ENCODE measurements at places on chromosomes 3 and 15.

- no peak for DNase-seq
Observed at GRCh38 chr3:136840252-136840651, 21.3 kb downstream of the SLC35G2 start.

GRCh38 chr3:194269610-194270145, 81.5 kb downstream of the CPN2 start:
- no peak for DNase-seq

- DNase-seq: no peak
Observed at GRCh38 chr3:16429086-16429485, 84.4 kb downstream of the RFTN1 start.

GRCh38 chr3:185759512-185759911, 65.3 kb downstream of the IGF2BP2 start:
- DNase-seq: no peak

DNA sequence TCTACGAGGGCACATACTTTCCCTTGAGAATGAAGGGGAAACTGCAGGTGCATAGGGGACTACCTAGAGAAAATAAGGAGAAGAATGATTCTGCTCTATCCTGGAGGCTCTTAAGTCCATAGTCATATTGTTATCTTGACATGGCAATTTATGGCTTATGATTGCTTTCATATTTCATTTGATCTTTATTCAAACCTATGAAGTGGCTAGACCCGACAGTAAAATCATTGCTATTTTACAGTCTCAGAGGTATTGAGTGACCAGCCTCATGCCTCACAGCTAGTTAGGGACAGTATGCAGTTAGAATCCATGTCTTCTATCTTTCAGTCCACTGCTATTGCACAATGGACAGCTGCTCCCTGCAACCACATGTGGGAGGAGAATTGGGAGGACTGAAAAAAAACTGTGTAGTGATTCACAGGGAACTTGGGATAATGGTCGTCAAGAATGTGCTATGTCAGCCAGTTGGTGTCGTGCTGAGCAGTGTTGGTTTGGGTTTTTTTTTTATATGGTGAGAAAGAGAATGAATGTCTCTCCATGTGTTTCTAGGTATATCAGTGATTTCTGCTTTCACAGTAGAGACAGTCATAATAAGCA, 63.2 kb upstream of the SPPL2A start:
- DNase-seq: peak; percentile 85

- DNase-seq: no peak
Observed at GRCh38 chr15:33722005-33722672, 246.2 kb upstream of the CHRM5 start.

DNA sequence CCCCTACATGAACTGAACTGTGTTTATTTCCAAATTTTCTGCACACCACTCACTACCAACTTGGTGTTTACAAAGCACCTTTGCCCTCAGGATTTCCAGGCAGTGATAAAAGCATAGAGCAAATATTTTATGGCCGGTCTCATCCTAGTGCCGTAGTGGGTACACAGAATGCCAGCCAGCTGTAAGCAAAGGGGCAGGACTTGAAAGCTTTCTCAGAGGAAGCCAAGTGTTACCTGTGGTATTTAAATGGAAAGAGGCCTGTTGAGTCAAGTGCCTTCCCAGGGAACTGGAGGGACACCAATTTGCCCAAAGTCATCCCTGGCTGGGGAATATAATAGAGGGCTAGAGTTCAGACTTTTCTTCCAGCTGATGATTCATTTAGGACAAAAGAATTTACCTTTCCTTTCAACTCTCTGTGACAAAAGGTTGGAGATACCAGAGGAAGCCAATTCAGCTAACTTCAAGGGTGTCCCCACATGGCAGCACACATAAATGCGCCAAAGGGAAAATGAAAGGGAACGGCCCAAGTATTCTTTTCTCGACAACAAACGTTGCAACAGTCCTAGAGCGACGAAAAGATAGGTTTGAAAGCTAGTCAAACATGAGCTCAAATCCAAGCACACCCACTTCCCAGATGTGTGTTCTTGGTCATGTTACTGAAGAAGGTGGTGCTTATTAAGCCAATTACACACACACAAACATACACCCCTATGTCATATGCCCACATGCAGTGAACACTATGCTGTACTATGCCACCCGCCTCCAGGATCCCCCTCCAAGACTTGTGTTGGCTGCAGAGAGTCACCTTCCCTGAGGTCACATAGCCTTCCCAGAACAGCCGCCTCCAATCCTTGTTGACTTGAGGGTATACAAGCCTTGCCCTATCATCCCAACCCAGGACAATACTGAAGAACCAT, 27.7 kb downstream of the MAGI1 start:
- DNase-seq: no peak

GRCh38 chr3:23377928-23378672, 175.0 kb downstream of the UBE2E2 start:
- DNase-seq: no peak

- no peak for DNase-seq
Observed at GRCh38 chr3:7740458-7740857, 761.2 kb upstream of the LMCD1 start.

DNA sequence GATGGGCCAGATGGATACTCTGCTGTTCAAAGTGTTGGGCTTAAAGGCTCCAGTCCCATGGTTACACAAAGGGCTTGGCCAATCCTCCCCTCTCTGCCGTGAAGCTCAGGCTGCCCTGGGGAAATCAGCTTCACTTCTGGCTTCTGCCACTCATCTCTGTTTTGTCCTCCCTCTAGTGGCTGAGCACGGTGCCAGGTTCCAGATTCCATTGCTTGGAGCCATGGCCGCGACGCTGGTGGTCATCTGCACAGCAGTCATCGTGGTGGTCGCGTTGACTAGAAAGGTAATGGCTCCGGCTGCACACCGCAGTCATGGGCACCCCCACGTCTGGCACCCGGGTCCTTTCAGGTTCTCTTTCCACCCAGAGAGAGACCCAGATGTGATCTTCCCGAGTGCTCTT, 5.6 kb downstream of the TIGIT start:
- DNase-seq: peak; percentile 25

DNA sequence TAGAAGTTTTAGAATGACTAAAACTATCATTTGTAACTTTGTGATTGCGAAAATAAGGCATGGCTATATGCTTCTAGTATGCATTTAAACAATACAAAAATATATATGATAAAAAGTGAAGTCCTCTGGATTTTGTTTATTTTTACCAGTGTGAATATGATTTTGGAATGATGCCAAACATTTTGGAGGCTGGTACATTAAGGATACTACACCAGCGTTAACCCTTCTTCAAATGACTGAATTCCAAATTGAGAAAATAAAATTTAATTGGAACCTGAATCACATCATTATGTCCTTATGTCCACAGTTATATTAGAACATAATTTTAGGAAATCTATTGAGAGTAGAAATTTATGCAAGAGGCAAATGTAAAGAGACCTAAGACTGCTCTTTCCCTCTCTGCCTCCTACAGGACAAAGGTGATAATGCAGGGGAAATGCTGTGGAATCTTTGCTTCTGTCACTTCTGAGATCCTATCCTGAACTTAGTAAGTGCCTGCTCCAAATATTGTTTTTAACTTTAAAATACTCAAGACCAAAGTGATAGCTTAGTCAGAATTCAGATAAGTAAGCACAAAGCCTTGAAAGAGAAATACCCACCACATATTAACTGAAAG, 121.1 kb upstream of the NANOGP8 start:
- no peak for DNase-seq

DNA sequence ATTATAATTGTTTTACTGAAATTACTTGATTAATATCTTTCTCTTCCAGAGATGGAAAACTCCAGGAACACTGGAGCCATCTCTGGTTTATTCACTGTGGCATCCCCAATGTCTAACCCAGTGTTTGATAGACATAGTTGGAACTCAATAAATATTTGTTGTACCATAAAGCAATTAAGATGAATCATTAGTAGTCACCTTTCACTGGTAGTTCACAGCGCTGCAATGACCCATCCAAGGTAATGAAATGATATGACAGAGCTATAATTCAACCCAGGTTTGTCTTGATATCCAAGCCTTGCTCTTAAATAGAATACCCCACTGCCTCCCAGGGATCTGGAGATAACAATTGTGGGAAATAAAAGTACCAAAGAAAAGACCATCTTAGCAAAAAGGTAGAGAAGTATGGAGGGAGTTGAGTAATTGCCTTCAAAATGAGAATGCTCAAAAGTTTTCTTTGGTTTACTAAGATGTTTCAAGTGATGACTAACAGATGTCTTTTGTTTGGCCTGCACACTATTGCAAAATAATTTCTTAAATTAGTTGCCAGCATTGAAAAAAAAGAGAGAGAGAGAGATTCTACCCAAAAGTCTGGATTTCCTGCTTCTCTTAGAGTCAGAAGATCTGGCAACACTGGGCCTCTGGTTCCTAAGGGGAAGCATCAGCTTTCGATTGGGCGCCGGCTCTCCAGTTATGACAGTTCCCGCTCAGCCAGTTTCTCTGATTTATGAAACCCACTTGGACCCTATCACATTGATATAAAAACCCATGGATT, 348.5 kb downstream of the ERC2 start:
- no peak for DNase-seq

DNA sequence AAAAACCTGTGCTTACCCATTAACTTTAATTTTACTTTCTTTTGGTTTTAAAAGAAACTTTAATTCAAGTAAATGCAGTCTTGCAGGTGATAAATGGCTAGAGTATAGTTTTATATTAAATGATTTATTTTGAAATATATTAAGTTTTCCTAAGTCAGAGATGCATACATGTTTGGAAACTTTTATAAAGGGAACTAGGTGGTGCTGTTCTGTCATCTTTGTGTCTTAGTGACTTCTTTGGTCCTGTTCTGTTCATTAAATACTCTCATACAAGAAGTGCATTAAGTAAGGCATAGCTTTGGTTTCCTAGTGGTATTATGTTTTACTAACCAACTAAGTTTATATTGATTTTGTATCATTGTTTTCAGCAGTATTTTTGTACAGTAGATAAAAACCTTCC, 15.6 kb downstream of the CADM2 start:
- DNase-seq: no peak
